ENCODE measurements at places on chromosomes 2 and 18. TPM values are rescaled to one million over a fixed set of nuclear protein-coding genes. Genes with fewer than 3 reads are reported as not detected.

The METTL21A gene
- total RNA-seq = 55.0 TPM

The AKAIN1 gene
- total RNA-seq = not detected

The IL36RN gene
- total RNA-seq = not detected

The IL1R1 gene
- total RNA-seq = 0.46 TPM

The POTEI gene
- total RNA-seq = 0.20 TPM

The GRP gene
- total RNA-seq = not detected

The GTF3C2 gene
- total RNA-seq = 129 TPM

The CPSF3 gene
- 90.1 TPM for total RNA-seq

The HOXD12 gene
- total RNA-seq = not detected

The ZNF532 gene
- 240 TPM for total RNA-seq

The SLC4A5 gene
- 0.86 TPM for total RNA-seq

The CD8B2 gene
- total RNA-seq = not detected

The GATA6 gene
- 0.09 TPM for total RNA-seq

The MATN3 gene
- 9.7 TPM for total RNA-seq

The CROCC2 gene
- total RNA-seq = not detected

The ADAM23 gene
- 21.3 TPM for total RNA-seq

The COL4A4 gene
- total RNA-seq = 0.67 TPM

The REG3A gene
- total RNA-seq = not detected

The SLC5A7 gene
- 0.15 TPM for total RNA-seq

The RIT2 gene
- total RNA-seq = 2.5 TPM

The RGPD8 gene
- 8.2 TPM for total RNA-seq

The ZNF397 gene
- 38.9 TPM for total RNA-seq

The COLEC12 gene
- total RNA-seq = 2.3 TPM

The UGT1A5 gene
- total RNA-seq = not detected

The SLC25A52 gene
- not detected for total RNA-seq

Measured in H1 (cell line).